Cortex of kidney (tissue), 1 donor: ENCODE measurements at places on chromosomes 5 and 9.

- no peak for DNase-seq
Observed at GRCh38 chr9:18639911-18640310, 166.0 kb downstream of the ADAMTSL1 start.

DNA sequence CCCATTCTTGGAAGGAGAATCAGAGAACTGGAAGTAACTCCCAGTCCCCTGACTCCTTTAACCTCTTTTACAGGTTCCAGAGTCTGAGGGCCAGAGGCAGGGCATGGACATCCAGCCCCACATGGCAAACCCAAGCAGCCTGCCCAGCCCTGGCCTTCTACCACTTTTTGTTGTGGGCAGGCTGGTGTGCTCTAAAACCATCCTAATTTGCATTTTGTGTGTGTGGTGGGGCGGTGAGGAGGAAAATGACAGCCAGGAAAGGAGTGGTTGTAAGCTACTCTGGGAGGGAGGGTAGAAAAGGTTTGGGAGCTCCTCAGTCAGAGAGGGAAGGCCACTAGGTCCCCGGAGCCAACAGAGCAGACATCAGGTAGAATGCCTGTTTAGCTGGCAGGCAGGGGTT, 90.6 kb downstream of the PSD2 start:
- no peak for DNase-seq

GRCh38 chr5:84634256-84634655, 249.6 kb upstream of the EDIL3 start:
- DNase-seq, result no peak

DNA sequence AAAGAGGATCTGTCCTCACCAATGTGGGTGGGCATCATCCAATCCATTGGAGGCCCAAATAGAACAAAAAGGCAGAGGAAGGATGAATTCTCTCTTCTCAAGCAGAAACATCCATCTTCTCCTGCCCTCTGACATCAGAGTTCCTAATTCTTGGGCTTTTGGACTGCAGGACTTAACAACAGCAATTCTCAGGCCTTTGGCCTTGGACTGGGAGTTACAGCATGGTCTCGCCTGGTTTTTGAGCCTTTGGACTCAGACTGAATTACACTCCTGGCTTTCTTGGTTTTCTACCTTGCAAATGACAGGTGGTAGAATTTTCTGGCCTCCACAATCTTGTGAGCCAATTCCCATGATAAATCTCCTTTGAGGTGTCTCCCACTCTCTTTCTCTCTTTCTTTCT, 60.5 kb upstream of the CD180 start:
- DNase-seq, result no peak

GRCh38 chr9:76412638-76413037, 18.4 kb upstream of the RFK start:
- no peak for DNase-seq

GRCh38 chr5:153964880-153965645, 73.6 kb downstream of the FAM114A2 start:
- DNase-seq, result no peak

DNA sequence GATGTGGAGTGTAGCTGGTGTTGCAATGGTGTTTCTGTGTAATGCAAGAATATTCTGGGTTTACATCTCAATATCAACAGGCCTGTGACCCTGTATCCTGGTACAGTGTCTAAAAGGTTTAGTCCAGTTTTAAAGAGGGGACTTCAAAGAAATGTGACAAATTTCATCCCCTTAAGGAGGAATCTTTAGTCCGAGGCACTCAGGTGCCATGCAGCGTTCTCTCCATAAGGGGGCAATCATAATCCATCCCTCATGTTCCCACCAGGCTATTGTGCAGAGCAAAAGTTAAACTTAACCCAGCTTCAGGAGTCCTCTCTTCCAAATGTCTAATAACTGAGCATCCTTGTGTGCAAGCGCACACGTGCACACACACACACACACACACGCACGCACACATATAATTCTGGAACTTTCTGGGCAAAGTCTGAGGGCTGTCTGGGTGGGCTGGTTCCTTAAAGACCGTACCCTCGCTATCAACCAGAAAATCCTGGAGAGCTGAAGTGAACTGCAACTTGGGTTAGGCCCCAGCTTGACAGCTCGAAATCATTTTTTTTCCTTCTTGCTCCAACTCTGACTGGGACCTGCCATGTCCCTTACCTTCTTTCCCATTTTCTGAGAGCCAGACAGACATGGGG, 46.0 kb downstream of the CRB2 start:
- DNase-seq, result no peak

GRCh38 chr5:55771175-55771655, 33.4 kb downstream of the DDX4 start:
- no peak for DNase-seq

- no peak for DNase-seq
Observed at GRCh38 chr5:166379517-166379916, 1911.9 kb upstream of the WWC1 start.

DNA sequence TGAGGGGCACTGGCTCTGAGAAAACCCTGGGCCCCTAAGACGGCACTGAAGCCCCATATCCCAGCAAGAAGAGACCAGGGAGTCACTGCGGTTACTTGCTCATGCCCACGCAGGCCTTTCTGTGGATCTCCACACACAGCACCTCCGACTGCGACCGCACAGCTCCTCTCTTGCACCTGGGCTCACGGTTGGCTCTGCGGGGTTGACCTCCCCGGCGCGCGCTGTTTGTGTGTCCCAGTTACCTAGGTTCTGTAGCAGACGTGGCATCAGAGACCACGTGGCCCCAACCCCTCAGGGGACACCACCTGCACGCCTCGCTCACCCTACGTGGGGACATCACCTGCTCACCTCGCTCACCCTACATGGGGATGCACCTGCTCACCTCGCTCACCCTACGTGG, 12.7 kb downstream of the LPCAT1 start:
- DNase-seq, result no peak

DNA sequence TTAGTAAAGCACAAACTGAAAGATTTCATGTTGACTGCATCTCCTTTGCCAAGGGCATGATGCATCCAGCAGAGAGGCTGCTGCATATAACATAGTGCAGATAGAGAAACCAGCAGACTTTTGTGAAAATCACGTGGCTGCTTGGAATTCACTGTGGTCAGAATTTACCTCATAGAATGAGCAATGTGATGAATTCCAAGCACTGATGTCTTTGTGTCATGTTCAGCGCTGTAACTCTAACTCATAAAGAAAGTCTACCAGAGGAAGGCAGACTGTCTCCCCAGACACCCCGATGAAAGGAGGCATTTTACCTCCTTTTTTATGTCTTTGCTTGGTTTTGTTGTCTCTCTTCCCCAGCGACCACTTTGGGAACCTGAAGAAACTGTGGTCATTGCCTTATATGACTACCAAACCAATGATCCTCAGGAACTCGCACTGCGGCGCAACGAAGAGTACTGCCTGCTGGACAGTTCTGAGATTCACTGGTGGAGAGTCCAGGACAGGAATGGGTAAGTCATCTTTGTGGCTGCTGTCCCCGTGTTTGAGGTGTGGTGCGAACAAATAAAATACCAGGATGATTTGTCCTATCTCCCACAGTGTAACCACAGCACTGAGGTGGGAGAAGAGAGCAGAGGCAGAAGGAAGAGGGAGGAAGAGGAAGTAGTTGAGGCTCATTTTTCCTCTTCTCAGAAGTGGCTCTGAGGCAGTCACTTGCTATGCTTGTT, 42.0 kb downstream of the ITK start:
- no peak for DNase-seq

DNA sequence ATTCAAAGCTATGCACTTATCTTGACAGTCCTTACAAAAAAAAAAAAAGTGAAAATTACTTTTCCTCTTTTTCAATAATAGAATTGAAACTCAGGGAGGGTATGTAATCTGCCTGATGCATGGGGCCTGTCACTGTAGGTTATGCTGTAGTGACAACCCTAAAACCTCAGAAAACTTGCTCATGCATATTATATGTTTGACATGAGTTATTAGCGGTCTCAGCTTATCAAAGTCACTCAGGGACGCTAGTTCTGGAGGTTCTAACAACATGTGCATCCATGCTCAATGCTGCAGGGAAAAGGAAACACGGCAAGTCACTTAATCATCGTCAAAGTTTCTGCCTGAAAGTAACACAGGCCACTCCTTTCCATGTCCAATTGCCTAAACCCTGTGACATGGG, 78.4 kb upstream of the TMEM252 start:
- DNase-seq, result no peak

- no peak for DNase-seq
Observed at GRCh38 chr9:37407468-37407867, 15.0 kb upstream of the GRHPR start.

GRCh38 chr9:134760750-134761420, 119.3 kb downstream of the COL5A1 start:
- no peak for DNase-seq

DNA sequence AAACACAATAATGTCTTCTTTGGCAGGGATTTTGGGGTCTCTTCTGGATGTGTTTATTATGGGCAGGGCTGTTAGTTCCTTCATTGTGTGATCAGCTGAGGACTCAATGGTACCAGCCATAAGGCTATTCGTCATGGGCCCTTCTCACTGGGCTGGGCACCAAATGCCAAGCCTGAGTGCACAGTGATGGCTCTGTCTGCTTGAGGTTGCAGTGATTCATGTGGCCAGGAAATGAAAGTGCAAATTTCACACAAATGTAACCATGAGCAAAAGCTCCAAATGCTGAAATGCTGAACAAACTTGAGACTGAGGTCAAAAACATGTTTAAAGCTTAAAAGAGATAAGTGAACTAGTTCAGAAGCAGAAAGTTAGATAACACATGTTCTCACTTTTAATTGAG, 191.0 kb downstream of the TARS1 start:
- DNase-seq, result no peak

GRCh38 chr5:34510002-34510401, 146.1 kb upstream of the RAI14 start:
- no peak for DNase-seq

- DNase-seq, result no peak
Observed at GRCh38 chr5:23494558-23494957, 12.9 kb upstream of the PRDM9 start.
